A549 treated with GW870086 at 1 μM for 4 hours (cell line): ENCODE measurements at places on chromosomes 1 and 21. TPM values are rescaled to one million over a fixed set of nuclear protein-coding genes. Genes with fewer than 3 reads are reported as not detected.

The KIF14 gene
- 6.5 to 12.0 TPM (median 10.2 TPM) in 5 replicates for total RNA-seq

The CRP gene
- not detected in 5 replicates for total RNA-seq

The SYNC gene
- total RNA-seq: 10.4 to 17.7 TPM (median 14.8 TPM) in 5 replicates

The LORICRIN gene
- not detected in 5 replicates for total RNA-seq

The KIAA0040 gene
- 0.73 to 0.97 TPM (median 0.78 TPM) in 5 replicates for total RNA-seq
